ENCODE measurements at places on chromosomes 2 and 18. TPM values are rescaled to one million over a fixed set of nuclear protein-coding genes. Genes with fewer than 3 reads are reported as not detected.

DNA sequence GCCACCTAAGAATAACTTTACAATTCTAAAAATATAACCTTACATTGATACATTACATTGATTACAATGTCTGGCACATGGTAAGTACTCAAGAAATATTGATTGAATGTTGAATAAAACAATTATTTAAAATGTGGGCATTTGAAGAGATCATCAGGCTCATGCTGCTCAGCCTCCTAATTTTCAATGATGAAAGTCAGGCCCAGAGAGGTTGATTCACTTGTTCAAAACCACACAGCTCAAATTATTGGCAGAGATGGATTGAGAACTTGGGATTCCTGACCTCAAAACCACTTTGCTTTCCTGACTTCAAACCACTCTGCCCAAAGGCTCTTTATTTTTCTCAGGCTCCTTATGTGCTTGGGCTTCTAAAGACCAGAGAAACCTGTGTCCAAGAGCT lies 34.7 kb downstream of the ANKRD29 start:
- no peak for DNase-seq

Gene TSPYL6
- not detected for total RNA-seq

Gene CNTNAP5
- total RNA-seq: not detected

Gene C1QL2
- total RNA-seq: not detected

Gene POU3F3
- total RNA-seq: 0.23 TPM

DNA sequence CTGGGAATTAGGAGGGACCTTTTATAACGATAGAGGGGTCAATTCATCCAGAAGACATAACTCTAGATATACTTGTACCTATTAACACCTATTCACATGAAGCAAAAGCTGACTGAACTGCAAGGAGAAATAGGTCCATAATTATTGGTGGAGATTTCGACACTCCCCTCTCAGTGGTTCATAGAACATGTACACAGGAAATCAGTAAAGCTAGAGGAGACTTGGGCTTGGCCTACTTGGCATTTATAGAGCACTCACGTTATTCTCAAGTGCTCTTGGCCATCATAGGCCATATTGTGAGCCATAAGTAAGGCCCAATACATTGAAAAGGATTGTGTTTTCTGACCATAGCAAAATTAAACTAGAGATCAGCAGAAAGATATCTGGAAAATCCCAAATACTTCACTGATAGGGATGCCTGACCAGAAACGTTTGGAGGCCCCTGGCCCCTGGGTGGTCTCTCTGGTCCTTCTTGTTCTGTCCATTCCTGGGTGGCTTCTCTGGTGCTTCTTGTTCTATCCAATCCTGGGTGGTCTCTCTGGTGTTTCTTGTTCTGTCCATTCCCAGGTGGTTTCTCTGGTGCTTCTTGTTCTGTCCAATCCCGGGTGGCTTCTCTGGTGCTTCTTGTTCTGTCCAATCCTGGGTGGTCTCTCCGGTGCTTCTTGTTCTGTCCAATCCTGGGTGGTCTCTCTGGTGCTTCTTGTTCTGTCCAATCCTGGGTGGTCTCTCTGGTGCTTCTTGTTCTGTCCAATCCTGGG lies 49.0 kb downstream of the SNED1 start:
- DNase-seq: no peak

Gene SLC25A52
- not detected for total RNA-seq

GRCh38 chr18:75135158-75135725 lies 73.7 kb downstream of the PTGR3 start:
- DNase-seq: no peak

Gene NR4A2
- 0.17 TPM for total RNA-seq

Measured in dermis blood vessel endothelial cell (primary cell).